ENCODE measurements at places on chromosomes 16 and 17.

- no peak for DNase-seq
These were observed 440.2 kb downstream of the KCNJ2 start for GRCh38 chr17:70609566-70609965.

GRCh38 chr16:71974068-71974818, 26.0 kb downstream of the PKD1L3 start:
- DNase-seq: no peak

DNA sequence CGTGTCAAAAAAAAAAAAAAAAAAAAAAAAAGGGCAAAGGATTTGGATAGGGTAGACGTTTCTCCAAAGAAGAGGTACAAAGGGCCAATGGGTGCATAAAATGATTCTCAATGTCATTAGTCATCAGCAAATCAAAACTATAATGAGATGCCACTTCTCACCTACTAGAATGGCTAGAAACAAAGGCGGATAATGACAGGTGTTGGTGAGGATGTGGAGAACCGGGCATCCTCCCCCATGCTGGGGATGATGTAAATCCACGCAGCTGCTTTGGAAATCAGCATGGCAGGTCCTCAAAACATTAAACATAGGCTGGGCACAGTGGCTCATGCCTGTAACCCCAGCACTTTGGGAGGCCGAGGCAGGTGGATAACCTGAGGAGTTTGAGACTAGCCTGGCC, 9.4 kb downstream of the ITGAX start:
- no peak for DNase-seq

GRCh38 chr17:39820541-39820940, 43.6 kb downstream of the IKZF3 start:
- no peak for DNase-seq

DNA sequence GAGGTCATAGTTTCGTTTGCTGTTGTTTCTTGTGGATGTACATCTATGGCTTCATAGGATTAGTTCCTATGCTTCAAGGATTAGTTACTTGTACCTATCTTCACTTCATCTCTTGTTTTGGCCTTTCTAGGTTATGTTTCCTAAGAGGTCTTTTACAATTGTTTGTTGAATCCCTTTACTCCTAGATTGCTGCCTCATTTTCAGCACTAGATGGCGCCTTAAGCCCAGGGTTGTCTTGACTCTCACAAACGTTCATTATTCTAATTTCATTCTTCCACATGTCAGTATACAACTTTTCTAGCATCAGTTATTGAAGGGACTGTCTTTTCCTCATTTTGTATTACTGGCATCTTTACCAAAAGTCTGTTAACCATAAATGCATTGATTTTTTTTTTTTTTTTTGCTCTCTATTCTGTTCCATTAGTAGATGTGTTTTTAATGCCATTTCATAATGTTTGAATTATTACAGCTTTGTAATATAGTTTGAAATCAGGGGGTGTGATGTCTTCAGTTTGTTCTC, 45.0 kb upstream of the NACA2 start:
- DNase-seq: peak; percentile 27

GRCh38 chr17:32303781-32304288, 38.1 kb downstream of the C17orf75 start:
- DNase-seq: peak; percentile 22

DNA sequence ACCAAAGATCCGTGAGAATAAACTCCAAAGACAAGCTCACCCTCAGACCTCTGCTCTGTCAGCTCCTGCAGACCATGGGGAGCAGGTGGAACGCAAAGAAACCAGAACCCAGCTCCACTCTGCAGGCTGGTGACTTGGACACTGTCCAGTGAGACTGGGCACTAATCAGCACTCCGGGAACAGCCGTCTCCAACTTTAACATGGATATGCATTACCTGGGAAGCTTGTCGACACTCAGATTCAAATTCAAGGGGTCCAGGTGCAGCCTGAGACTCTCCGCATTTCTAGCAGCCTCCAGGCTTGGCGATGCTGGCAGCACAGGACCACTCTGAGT, 9.1 kb downstream of the SLX4 start:
- DNase-seq: no peak

- no peak for DNase-seq
These were observed 34.4 kb downstream of the GDPD1 start for GRCh38 chr17:59254742-59255141.

- DNase-seq: no peak
These were observed 2.1 kb downstream of the OMG start for GRCh38 chr17:31294820-31295488.

GRCh38 chr17:2751491-2751890, 2.0 kb upstream of the CCDC92B start:
- no peak for DNase-seq

Measured in nephron progenitor cell (in vitro differentiated cells).